ENCODE measurements at places on chromosomes 5 and 9. TPM values are rescaled to one million over a fixed set of nuclear protein-coding genes. Genes with fewer than 3 reads are reported as not detected.

UBE2B gene
- total RNA-seq = 236 TPM

CRB2 gene
- not detected for total RNA-seq

ZNF483 gene
- total RNA-seq = 3.5 TPM

TNPO1 gene
- total RNA-seq = 61.2 TPM

C5orf58 gene
- 0.65 TPM for total RNA-seq

NMUR2 gene
- total RNA-seq = not detected

IFNK gene
- not detected for total RNA-seq

MARVELD2 gene
- total RNA-seq = 0.94 TPM

SHISAL2B gene
- total RNA-seq = not detected

IFNA21 gene
- not detected for total RNA-seq

SV2C gene
- total RNA-seq = not detected

DNA sequence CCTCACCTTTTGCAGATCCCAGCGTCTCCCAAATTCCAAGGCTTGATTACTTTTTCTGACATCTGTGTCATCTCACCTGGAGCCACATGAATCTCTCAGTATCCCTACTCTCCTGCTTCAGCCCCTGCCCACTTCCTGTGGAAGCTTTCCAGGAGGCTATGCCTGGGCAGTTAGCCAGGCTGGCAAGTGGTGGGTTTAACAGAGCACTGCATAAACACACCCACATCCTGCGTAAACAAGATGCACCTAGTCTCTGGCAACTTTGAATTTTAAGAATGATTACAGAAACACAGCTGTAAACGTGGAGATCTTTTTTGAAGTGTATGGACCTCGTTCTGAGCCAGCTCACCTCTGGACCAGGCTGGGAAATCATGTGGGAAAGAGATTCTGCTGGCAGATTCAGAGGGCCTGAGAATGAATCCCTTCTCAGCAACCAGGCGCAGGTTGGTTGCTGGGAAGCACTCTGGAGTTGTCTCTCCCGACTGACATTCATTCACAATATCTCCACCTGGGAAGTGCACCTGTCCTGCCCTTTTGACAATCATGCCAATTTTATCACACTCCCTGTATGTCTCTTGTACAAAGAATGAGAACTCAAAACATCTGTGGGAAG lies 55.7 kb upstream of the FANCC start:
- DNase-seq = no peak

DNA sequence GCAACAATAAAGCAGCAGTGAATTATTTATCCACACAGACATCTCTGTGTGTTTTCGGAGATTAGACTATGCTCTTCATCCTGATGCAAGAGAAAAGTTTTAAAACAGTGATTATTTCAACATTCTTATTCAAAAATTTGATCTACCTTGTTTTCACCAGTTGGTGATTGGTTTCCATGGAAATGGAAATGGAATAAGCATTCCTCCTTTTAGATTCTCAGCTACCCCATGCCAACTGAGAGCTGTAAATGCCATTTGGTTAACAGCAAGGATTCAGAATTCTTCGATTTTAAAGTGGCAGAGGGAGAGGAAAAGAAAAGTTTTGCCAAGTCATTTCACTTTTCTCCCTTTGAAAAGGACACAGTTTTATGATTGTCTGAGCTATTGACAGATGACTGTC lies 154.7 kb downstream of the PCSK5 start:
- DNase-seq = no peak

DNA sequence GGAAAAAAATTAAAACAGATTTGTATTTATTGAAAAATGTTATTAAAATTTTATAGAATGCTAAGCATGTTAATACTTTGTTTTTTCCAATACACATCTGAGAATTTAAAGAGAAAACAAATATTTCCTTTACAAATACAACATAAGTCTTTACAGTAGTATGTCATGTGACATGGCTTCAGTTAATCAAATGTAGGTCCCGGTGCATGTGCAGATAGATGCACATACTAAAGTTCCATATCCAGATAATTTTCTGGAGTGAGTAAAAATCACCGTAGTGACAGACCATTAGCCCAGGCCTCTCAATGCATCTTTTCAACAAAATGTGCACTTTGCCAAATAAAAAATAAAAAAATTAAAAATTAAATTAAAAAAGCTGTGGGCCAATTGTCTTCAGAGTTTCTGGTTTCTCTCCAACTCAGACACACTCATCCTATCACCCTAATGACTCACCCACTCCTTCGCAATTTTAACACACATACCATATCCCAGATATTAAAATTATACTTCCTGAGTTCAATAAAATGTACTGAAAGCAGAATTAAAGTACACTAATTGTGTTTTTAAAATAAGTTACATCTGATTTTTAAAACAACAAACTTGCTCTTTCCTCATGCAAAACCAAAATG lies 508.1 kb downstream of the NR2F1-AS1 start:
- no peak for DNase-seq

- DNase-seq = no peak
These were observed 16.1 kb downstream of the IFNE start for GRCh38 chr9:21465859-21466518.

- DNase-seq = no peak
These were observed 384 bp downstream of the COL5A1 start for GRCh38 chr9:134641990-134642384.

DNA sequence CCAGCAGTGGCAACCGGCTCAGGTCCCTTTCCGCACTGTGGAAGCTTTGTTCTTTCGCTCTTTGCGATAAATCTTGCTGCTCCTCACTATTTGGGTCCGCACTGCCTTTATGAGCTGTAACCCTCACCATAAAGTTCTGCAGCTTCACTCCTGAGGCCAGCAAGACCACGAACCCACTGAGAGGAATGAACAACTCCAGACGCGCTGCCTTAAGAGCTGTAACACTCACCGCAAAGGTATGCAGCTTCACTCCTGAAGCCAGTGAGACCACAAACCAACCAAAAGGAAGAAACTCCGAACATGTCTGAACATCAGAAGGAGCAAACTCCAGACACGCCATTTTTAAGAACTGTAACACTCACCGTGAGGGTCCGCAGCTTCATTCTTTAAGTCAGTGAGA lies 103.5 kb downstream of the GLIS3 start:
- no peak for DNase-seq

DNA sequence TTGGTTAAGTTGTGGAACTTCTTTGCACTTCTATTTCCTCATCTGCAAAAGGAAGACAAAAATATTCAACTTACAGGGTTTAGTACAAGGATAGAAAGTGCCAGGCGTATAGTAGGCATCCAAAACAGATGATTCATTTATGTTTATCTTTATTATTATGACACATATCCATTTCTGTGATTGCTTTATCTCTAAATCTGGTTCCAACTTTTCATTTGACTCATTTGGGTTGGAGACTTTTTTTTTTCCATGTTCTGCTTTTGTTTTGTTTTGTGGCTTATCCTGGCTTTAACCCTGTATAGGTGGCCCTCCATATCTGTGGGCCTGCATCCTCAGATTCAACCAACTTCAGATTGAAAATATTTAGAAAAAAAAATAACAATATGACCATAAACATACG lies 186.7 kb upstream of the SLC24A2 start:
- no peak for DNase-seq

GRCh38 chr9:35801328-35802128 lies 10.1 kb downstream of the NPR2 start:
- DNase-seq = no peak

DNA sequence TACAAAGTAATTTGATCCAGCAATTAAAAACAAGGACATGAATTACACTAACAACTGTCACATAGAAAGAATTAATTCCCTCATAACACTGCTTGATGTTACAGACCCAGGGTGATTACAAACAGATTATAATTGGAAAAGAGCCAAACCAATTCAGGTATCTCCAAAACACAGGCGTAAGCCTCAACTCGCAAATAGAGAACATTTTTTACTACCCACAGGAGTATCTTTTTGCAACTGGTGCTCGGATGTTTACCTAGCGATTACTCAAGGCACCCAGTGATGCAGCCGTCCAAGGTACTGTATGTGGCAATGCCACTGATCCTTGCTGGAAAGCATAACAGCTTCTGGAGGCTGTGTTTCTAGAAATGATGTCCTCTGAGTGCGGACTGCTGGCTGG lies 386.1 kb upstream of the KIF2A start:
- no peak for DNase-seq

- DNase-seq = no peak
These were observed 115.7 kb upstream of the EPB41L4A start for GRCh38 chr5:112534611-112535255.

DNA sequence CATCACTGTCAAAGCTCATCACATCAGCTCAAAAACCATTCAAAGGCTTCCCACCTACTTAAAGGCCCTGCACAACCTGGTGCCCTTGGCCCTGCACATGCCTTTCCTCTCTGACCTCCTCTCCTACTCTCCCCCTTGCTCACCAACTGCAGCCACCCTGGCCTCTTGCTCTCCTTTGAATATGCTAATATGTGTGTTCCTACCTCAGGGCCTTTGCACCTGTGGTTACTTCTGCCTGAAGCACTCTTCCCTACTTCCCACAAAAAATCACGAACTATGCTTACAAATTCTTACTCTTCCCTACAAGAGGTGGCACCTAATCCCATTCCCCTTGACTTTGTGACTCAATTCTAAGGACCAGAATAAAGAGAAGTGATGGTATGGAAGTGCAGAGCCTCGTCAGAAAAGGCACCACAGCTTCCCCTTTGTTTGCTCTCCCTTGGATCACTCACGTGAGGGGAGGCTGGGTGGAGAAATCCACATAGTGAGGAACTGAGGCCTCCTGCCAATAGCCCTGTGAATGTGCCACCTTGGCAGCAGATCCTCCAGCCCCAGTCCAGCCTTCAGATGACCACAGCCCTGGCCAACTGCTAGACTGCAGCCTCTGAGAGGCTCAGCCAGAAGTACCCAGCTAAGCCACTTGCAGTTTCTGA lies 3.2 kb upstream of the TMEM171 start:
- DNase-seq = no peak

GRCh38 chr5:175357995-175358394 lies 86.0 kb downstream of the DRD1 start:
- no peak for DNase-seq

- DNase-seq = no peak
These were observed 53.8 kb upstream of the ARAP3 start for GRCh38 chr5:141735823-141736222.

DNA sequence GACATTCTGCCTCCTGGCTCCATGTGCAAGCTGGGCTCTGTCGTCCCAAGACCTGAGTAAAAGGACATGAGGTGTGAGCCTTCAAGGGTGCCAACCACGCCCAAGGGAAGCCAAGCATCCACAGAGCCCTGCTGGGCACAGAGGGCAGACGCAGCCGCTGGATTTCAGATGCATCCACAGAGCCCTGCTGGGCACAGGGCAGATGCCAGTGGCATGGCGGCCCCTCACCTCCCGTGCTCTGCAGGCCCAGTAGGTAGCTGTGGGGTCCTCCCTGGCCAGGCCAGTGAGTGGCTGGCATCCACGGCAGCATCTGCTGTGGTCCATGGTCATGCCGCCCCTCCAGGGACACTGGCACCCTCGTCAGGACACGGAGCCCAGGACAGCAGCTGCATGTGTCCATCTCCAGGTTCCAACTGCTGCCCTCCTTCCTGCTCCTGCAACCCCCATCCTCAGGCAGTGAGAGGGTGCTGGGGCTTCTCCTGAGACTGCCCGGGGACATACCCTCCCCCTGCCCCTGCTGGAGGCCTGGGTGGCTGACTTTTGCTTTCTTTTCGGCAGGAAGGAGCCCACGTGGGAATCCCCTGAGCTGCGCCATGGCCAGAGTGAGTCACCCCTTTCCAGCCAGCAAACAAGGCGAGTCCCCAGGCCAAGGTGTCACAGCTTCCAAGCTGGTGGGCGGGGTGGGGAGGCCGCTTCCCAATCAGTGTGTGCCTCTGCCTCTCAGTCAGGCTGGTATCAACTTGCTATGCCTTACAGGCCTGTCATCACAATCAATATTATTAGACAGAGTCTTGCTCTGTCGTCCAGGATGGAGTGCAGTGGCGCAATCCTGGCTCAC lies 4.0 kb upstream of the TRAF2 start:
- peak; percentile 58 for DNase-seq

DNA sequence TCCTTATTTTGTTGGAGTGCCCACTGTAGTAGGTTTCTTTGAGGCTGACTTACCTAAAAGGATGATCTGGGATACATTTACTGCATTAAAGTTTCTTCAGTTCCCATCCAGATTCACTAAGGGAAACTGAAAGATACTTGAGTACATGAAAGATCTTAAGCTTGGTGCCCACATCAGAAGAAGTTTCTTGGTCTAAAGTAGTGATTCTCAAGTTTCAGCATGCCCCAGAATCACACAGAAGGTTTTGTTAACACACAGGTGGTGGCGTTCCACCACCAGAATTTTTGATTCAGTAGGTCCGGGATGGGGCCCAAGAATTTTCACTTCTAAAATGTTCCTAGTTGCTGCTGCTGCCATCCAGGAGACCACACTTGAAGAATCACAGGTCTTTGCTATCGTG lies 171.0 kb downstream of the ZNF462 start:
- DNase-seq = no peak

- no peak for DNase-seq
These were observed 860 bp upstream of the MARCHF6 start for GRCh38 chr5:10352430-10353240.

DNA sequence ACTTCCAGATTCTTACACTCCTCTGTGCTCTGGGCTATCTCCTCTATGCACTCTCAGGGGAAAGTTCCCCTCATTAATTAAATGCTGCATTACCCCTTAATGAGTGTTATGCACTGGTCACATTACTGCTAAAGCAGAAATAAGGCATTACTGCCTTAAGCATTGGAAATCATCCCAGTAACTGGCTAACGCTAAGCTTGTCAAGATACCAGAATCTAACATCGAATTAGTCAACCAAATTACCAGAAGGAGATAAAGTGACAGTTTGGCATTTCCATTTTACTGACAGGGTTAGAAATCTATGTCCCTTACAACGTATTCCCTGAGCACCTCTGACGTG lies 69.5 kb upstream of the FAM169A start:
- no peak for DNase-seq
